CD4-positive, alpha-beta T cell (primary cell): ENCODE measurements at places on chromosomes 11 and 22.

DNA sequence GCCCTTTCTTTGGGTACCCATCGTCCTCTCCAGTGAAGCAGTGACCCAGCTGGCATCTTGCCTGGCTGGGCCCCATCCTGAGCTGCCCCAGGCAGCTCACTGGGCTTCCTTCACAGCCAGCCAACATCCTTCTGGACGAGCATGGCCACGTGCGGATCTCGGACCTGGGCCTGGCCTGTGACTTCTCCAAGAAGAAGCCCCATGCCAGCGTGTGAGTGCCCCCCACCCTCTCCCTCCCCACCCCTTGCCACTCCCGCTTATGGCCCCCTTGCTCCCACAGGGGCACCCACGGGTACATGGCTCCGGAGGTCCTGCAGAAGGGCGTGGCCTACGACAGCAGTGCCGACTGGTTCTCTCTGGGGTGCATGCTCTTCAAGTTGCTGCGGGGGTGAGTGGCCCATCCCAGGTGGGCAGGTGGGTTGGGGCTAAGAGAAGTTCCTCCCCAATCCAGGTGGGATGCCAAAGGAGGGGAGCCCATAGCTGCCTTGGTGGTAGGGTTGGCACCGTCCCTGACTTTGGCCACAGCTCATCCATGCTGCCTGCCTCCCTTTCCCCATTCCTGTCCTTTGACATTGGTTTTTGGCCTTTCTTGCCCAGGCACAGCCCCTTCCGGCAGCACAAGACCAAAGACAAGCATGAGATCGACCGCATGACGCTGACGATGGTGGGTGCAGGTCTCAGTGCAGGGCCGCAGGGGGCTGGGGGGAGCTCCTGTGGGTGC lies 6.8 kb upstream of the ANKRD13D start:
- DNase-seq, result no peak

DNA sequence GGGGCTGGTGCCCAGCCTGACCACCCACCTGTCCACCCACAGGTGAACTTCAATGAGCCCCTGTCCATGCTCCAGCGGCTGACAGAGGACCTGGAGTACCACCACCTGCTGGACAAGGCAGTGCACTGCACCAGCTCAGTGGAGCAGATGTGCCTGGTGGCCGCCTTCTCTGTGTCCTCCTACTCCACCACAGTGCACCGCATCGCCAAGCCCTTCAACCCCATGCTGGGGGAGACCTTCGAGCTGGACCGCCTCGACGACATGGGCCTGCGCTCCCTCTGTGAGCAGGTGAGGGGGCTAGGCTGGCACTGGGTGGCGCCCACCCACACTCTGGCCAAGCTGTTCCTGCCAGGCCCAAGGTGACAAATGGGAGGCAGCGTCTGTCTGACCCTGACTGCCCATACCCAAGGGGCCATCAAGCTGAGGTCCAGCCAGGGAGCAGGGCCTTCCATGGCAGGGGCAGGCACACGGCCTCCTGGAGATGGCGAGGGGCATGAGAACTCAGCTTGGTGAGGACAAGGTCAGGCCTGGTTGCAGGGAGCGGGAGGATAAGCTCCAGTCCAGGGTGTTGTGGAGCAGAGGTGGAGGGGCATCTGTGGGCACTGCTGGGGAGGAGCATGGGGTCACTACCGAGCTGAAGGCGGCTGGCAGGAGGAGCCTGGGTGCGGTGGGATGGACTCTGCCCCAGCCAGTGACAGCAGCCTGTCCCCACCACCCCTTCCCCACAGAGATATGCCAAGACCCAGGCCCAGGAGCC lies 77.7 kb downstream of the MORC2 start:
- DNase-seq, result no peak

DNA sequence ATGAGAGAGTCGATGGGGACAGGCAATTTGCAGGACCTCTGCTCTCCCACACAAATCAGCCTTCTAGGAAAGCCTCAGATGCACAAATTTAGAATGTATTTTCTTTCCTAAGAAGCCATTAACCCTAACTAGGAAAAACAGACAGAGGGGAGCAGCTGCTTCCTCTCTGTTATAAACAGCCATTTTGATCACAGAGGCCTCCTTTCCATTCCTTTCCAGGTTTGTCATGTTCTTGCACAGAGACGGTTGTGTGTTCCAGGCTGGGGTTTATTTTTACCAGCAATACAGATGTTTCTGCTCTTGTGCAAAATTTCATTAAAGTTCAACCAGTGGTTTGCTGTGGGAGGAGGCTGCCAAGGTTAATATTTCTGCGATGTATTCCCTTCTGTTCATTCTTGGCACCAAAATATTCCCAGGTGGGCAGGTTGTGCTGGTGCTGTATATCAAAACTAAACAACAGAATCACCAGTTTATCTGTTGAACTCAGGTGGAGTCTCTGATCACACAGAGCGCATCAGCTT lies 90.2 kb downstream of the NAV2 start:
- no peak for DNase-seq

- no peak for DNase-seq
These were observed 34.3 kb downstream of the MTMR3 start for GRCh38 chr22:29917052-29917902.
